ENCODE measurements at places on chromosomes 5 and 9.
A peak's percentile ranks its signal among the peaks of the same experiment; 100 is the strongest.

DNA sequence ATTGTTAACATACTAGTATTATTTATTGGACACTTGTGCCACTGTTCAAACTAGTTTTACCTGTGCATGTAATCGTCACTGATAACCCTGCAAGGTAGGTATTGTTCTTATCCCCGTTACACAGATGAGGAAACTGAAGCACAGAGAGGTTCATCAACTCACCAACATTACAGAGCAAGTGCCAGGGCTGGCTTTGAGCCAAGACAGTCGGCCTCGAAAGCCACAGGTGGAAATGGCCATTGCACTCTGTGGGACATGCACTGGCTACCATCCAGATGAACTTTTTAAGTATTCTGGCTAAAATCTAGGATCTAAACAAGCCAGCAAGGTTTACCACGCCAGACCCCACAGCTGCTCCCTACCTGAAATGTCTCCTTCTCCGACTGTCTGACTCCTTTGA, 57.9 kb downstream of the TEX10 start:
- no peak for DNase-seq

GRCh38 chr5:10364186-10364689, 10.7 kb downstream of the MARCHF6 start:
- DNase-seq, result no peak

DNA sequence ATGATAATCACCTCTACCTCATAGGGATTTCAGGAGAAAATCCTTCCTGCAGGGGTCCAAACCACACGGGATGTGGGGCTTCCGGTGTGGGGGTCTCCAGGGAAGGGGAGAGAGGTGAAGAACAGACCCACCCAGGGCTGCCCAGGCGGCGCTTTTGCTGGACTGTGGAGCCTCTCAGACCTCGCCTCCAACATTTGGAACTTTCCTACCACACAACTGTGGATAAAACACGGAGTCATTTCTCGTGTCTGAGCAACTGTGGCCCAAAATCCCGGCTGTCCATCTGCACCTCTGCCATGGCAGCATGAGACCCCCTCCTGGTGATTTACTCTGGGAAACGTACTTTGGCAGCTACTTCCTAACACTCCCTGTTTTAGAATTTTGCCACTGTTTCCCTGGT, 307.8 kb upstream of the IRX4 start:
- DNase-seq, result no peak

- DNase-seq, result no peak
These were observed 186.5 kb downstream of the CHSY3 start for GRCh38 chr5:130090569-130091270.

- no peak for DNase-seq
These were observed 473.5 kb downstream of the MAT2B start for GRCh38 chr5:163978897-163979296.

GRCh38 chr5:92119110-92119509, 736.0 kb upstream of the ARRDC3 start:
- no peak for DNase-seq

- DNase-seq, result no peak
These were observed 364.9 kb upstream of the IRX2 start for GRCh38 chr5:3116366-3116765.

DNA sequence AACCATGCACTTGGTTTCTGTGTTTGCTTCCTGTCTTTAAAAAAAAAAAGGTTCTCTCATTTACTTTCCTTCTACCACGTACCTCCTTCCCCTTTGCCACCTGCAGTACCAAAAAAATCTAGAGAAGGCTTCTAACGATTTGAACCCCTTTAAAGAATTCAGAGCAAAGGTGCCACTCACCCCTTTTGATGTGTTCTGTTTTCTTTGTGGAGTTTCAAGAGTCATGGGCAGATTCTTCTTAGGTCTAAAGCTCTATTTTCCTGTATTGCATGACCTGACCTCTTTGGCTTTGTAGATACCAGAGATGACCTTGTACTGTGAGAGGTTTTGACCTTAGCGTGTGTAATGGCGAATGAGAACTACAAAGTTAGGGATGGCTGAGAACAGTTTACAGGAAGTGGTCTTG, 29.0 kb downstream of the TXNDC8 start:
- DNase-seq, result no peak

DNA sequence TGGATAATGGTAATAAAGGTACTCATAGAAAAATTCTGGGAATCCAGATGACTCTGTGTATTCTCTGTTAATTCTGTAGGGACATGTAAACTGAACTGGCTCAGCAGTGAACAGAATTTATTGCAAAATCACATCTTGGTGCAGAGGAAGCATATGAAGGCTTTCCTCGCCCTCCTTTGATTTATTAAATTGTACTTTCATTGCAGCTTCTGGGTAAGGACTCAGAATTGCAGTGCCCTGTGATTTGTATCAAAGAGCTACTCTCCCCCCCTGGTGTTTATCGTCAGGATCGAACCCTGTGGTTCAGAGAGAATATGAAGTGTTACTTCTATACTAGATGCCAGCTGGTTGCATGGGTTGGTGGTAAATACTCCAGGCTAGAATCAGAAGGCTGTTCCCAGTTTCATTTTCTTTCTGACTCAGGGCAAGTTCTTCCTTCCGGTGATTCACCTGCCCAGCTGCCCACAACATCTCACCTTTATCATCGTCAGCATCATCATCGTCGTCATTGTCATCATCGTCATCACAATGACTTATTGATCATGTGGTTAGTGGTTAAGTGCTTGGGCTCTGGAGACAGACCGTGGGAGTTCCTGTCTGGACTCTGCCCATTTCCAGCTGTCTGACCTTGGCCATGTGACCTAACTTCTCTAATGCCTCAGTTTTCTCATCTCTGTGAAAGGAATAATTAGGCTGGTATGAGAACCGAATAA, 238.8 kb downstream of the ARHGAP26 start:
- DNase-seq, result peak; percentile 34

GRCh38 chr5:132689513-132689912, 15.7 kb downstream of the IL4 start:
- DNase-seq, result no peak

- no peak for DNase-seq
These were observed 263.4 kb downstream of the SEC61B start for GRCh38 chr9:99485459-99485858.

DNA sequence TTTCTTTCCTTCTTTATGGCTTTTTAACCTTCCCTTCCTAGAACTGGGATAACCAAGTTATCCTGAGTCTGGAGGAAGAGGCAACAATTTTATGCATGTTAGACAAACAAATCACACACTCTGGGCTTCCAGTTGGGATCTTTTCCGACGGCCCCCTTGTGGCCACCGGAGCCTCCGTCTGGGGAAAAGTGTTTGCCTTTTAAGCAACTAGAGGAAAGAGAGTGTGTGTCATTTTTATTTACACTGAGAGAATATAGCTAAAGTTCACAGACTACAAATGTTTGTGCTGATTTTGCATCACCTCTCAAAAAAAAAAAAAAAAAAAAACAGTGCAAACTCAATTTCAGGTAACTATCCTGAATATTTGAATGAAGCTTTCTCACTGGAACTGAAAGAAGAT, 126.2 kb downstream of the SEMA6A start:
- DNase-seq, result no peak

- no peak for DNase-seq
These were observed 179.6 kb upstream of the GLRA1 start for GRCh38 chr5:152104211-152104610.

DNA sequence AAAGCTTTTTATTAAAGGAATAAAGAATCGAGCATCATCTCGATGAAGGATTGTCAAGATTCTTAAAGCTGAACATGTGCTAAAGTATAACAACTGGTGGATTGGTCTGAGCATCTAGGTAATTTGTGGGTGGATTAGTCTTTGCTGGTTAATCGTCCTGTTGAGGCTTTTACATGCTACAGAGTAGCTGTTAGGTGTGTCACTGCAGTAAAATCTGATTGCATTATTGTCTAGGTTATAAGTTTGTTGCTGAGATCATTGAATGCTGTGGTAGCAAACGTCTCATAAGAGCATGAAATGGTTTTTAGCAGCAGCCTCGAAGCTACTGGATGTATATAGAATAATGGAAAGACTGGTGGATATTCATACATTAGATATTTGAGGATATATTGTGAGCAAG, 7.2 kb downstream of the FBXO38 start:
- DNase-seq, result no peak

DNA sequence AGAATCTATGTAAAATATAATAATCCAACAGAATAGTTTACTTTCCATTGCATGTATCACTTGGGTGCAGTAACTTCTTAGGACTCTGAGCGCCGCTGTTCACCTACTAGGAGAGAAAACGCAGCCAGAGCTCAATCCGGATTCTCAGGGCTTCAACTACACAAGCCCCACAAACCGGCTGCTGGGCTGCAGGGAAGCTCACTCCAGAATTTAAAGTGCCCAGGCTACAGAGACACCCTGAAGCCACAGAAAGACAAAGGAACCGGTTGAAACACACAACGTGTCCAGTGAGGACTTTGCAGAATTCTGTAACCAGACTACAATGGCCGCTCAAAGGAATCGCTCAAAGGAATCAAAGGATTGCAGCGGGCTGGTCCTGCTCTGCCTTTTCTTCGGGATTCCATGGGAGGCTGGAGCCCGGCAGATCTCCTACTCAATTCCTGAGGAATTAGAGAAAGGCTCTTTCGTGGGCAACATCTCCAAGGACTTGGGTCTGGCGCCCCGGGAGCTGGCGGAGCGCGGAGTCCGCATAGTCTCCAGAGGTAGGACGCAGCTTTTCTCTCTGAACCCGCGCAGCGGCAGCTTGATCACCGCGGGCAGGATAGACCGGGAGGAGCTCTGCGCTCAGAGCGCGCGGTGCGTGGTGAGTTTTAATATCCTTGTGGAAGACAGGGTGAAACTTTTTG, at the start of gene PCDHGA10:
PCDHGA10 (plus strand) TSS at position 134 of the 686 bp plus-strand sequence; CDS start at position 323, 189 bp downstream.
- peak; percentile 88 for DNase-seq

- no peak for DNase-seq
These were observed 18.9 kb upstream of the RASEF start for GRCh38 chr9:83081846-83082245.
